Spinal cord (tissue), 10 donors: ENCODE measurements at places on chromosomes 1 and 21. TPM values are rescaled to one million over a fixed set of nuclear protein-coding genes. Genes with fewer than 3 reads are reported as not detected.

DNA sequence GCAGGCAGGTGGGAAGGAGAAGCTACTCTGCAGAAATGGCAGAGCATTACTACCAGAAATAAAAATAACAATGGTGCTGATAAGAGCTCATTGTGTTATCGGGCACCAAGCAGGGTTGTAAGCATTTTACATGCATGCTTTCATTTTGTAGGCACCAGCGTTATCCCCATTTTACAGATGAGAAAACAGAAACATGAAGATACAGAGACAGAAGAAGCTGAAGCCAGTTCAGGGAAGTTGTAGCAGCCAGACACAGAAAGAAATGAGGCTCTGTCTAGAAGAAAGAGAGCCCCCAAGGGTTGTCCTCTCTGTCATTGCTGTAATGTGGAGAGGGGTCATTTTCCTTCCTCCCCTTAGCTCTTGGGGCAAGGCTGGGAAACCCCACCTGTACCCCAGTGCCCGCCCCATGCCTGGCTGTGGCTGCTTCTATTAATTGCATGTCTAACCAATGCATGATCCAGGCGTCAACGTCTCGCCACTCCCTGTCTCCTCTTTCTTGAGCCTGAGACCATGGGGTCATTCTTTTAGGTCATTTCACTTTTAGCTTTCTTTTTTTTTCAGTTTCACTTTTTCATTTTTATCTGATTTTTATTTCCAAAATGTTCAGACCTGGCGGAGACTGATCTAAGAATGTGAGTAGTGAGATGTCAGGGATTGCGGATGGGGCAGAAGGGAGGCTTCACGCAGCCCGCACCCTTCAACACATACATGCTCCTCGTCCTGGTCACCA is 6.8 kb downstream of the OLIG1 start:
- no peak for DNase-seq

- no peak for DNase-seq
Measured at GRCh38 chr21:41952568-41953248, 1.1 kb downstream of the C2CD2 start.

DNA sequence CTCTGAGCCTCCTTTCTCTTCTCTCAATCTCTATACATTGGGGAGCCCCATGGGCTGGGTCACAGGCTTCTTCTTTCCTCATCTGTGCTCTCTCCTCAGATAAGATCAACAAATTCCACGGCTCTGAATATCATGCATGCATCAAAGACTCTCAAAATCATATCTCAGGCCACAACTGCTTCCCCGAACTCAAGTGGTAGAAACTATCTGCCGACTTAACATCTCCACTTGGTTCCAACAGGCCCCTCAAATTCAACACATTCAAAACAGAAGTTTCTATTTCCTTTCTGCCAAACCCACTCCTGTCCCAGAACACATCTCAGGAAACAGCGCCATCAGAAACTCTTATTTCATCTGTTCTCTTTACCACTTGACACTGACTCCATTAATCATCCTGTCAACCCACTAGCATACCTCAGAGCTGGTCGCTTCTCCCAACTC is 16.7 kb downstream of the DDX59 start:
- no peak for DNase-seq

GRCh38 chr1:80436851-80437250 is 1363.9 kb upstream of the ADGRL2 start:
- no peak for DNase-seq

DNA sequence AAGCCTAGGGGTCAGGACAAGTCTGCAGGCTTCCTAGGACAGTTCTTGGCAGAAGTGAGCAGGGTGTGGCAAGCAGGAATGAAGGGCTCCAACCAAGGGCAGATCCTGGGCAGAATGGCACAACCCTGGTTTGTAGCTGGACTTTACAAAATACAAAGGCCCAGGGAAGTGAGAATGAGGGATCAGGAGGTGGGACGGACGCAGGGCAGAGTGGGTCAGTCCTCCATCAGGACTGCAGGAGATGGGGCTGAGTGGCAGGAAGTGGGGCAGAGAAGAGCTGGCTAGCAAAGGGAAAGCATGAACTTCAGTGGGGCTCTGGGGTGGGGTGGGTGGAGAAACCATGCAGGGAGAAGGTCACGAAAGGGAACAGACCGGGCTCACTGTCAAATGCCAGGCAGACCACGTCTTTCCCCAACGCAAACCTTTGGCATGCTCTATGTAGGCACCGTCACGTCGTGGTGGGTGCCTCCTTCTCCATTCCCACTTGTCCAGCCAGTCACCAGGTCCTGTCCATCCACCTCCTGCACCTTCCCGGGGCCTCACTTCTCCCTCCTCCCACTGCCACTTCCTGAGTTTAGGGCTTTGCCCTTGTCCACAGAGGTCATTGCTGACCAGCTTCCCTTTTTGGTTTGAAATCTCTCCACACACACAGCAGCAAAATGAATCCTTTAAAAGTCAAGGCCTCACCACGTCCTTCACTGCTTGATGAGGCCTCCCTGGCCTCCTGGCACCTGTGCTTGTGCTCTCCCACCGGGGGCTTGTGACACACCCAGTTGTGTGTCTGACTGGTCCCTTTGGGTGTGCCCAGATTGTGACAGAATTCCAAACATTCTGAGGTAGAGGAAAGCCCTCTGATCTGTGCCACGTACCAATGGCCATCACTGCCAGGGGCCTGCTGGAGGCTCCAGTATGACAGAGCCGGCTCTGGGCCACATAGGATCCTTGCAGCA is 8.7 kb upstream of the CLDN19 start:
- no peak for DNase-seq

Gene GGPS1
- total RNA-seq, result 45.8 TPM

DNA sequence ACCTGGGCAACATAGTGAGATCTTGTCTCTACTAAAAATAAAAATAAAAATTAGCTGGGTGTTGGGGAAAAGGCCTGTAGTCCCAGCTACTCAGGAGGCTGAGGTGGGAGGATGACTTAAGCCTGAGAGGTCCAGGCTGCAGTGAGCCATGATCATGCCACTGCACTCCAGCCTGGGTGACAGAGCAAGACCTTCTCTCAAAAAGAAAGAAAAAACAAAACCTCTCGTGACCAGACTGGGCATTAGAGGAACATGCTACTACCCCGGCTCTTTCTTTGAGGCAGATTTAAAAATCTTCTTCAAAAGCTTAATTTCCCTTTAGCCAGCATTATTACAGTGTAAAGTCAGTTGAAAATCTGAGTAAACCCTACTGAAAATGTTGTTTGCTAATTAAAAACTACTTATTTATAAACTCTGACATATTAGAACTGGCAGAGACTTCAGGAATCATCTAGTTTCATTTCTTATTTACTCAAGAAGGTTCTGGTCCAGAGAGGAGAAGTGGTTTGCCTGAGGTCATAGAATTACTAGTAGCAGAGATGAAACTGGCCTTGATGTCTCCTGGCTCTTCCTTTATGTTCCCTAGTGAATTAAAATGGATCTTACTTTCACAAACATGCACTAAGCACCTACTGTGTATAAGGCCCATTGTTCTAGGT is 11.6 kb upstream of the ELAVL4 start:
- DNase-seq, result no peak

- no peak for DNase-seq
Measured at GRCh38 chr1:66371233-66372005, 162.5 kb upstream of the SGIP1 start.

GRCh38 chr21:28704746-28705145 is 287.9 kb downstream of the LTN1 start:
- peak; percentile 31 for DNase-seq

DNA sequence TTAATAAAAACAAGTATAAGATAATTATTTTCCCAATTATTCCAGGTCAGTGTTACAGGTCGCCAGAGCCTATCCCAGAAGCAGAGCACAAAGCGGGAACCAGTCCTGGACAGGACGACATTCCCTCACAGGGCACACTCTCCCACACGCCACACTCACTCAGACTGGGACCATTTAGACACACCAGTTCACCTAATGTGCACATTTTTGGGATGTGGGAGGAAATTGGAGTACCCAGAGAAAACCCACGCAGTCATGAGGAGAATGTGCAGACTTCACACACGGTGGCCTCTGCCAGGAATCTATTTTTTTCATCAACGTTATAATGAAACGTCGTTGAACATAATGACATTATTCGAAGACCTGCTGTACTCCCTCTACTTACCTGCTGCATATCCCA is 20.5 kb upstream of the NRDC start:
- no peak for DNase-seq

DNA sequence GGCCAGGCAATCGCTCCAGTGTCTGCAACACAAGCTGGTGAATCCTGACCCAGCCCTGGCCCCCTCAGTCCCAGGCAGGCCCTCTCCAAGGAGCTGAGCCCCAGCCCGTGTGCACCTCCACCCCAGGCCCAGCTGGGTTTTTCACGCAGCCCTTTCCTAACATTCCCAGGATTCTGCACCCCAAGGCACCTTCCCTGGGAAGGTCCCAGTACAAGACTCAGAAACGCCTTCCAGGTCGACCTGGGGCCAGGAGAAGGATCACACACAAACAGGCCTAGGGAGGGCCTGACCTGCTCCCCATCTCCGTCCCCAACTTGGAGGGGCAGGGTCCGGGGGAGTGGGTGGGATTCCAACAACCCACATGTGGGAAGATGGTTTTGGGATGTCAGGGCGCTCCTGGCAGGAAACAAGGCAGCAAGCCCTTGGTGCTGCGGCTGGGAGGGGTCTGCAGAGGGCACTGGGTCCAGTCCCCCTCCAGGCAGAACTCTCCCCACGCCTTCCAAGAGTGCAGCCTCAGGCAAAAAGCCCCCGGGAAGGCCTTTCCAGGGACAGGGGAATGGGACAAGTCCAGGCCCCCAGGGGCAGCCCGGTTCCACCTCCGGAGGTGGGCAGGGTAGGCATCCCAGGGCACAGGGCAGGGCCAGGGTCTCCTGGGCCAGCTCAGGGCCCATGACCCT is 58.3 kb downstream of the KCNAB2 start:
- no peak for DNase-seq

Gene SUSD4
- 20.2 TPM for total RNA-seq

Gene KRTAP13-2
- total RNA-seq, result not detected

GRCh38 chr1:94011709-94012595 is 102.7 kb upstream of the GCLM start:
- no peak for DNase-seq

Gene RPE65
- 4.0 TPM for total RNA-seq

DNA sequence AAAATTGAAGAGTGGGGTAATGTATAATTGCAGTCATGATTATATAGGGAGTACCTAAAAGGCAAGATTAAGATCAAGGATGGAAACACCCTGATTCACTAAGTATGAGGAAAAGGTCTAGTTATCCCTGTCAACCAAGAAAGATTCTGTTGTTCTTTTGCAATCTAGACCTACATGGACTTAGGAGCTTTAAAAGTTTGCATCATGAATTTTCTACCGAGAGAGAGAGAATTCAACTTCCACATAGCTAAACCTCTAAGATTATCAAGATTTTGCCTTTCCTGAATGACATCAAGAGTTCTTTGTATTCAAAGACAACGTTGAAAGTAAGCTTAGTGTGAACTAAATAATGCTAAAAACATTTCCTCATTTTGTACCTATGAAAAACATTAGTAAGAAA is 78.8 kb upstream of the RBM34 start:
- DNase-seq, result no peak

Gene KLHDC7A
- 0.40 TPM for total RNA-seq

Gene PRDM2
- total RNA-seq, result 23.1 TPM

DNA sequence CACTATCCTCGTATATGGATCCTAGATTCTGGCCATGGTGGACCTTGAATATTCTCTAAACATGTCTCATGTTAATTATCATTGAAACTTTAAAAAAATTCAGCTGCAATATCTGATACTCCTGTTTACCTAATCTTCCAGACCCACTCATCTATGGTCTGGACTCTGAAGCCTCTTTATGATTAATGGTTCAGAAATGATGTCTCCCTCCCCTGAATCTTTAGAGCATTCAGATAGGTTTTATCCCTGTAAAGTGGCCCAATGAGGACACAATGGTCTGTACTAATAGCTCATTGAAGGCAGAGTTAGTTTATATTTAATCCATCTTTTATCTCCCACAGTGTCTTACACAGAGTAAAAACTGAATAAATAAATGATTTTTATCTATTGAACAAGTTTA is 53.0 kb upstream of the DUSP10 start:
- no peak for DNase-seq

DNA sequence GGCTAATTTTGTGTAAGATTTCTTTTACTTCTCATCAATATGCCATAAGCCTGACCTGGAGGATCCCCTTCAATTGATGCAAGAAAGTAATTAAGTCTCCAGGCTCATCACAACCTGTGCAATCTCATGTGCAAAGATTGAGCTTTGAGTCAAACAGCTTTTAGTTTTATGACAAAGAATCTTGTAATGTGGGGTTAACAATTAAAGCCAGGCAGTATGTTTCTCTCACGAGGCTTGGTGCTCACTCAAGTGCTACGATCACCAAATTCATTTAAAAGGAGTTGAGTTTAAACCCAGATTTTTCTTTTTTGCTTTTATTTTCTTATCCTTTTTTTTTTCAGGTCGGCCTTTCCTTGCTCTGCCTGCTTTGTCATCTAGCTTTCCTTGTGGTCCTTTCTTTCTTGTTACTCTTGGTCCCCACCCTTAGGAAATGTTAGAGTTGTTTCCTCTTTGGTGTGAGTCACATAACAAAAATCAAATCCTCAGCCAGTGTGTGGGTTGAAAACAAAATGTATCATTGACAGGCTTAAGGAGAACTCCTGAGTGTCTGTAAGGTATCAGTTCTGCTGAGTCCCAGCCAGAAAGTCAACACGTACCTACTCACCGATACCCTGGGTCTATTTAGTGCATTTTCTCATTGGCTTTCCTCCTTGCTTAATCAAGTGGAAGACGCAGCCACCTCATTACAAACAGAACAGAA is 1037.2 kb downstream of the ADGRL2 start:
- no peak for DNase-seq

- no peak for DNase-seq
Measured at GRCh38 chr1:41913014-41913413, 5.7 kb downstream of the HIVEP3 start.

Gene TTLL7
- 40.1 TPM for total RNA-seq

DNA sequence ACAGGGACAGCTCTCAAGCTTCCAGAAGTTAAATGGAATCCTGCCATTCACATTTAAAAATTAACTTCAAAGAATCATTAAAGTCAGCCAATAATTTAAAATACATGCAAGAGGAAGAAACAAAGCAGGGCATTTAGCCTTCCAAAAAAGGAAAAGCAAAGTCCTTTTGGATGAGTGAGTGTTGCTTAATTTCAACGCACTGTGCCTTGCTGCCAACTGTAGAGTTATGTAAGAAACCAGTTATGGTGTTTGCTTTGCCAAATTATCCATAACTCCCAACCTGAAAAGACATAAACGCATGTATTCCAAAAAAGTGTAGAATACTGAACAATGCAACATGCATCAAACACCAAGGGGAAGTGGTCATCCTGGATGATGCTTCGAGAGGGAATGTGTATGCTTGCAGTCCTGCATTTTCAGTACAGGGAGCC is 16.1 kb upstream of the KCNE1 start:
- DNase-seq, result no peak

Gene GPR25
- total RNA-seq, result not detected

DNA sequence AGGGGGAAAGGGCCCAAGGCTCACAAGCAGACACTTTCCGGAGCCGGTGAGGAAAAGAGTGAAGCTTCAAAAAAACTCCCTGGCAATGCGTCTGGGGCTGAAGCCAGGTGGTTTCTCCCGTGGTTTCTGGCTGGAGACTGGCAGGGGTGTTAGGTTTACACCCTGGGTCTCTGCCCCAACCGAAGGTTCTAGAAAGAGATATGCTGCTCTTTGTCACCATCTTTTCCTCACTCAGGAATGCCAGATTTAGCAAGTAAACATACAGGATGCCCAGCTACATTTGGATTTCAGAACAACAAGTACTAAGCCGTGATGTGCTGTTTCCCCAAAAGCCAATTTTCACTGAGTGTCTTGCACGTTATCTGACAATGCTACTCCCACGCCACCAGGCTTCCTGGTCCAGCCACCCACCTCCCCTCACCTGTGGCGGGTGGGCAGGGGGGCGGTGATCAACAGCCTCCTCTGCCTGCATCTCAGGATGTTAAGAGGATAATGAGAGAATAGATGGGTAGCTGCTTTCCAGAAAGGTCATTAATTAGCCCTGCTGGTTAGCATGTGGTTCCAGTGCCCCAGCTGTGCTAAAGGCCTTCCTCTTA is 69.6 kb upstream of the OLIG2 start:
- DNase-seq, result no peak
